Foreskin fibroblast (primary cell): ENCODE measurements at places on chromosomes 6 and 20.

DNA sequence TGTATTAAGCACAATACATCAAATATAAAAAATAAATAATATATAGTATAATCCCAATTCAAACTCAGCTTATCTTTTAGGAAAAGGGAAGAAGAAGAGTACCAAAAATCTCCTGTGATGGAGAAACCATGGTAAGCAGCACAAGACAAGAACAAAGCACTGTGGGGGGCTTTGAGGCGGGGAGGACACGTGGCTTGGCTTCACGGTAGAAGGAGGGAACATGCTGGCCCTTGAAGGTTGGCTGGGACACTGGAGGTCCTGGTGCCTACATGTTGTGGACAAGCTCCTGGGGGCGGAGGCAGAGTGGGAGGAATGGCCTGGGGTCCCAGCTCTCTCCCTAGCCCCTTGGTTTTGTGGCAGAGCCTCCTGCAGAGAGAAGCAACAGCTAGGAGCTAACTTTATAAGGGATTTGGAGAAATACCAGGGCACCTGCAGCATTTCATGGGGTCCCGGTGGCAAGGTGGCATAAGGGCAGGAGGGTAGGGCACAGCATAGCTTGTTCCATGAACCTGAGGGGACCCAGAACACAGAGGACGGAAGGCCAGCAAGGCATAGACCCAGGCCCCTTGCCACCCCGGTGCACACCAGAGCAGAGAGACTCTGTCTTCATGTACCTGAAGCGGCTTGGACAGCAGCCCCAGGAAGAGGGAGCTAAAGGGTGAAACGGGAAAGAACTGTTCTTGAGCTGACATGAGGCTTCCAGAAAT, 72.0 kb downstream of the LY86 start:
- no peak for DNase-seq

GRCh38 chr6:51717477-51717876, 369.9 kb downstream of the PKHD1 start:
- DNase-seq: no peak

DNA sequence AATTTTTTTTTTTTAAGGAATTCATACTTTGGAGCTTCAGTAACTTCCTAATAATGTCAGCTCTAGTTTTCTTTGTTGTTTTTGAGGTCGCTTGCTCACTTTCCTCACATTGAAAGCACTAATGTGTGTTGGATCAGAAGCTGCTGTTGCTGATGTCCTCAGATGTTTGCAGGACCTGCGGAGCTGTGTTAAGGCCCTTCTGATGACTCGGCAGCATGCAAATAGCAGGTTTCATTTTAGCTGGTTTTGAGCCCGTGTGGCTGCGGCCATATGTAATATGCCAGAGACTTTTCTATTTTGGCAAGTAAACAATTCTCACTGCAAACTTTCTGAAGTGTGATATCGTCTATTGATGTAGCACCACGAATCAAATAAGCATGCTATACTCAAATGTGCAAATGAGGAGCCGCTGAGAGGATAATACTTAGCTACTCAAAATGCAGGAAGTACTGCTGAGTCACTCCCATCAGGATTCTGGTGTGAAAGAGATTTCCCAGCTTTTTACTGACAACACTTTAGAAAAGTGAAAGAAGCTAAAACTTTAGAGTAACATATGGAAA, 187.8 kb downstream of the SASH1 start:
- DNase-seq: peak; percentile 92

DNA sequence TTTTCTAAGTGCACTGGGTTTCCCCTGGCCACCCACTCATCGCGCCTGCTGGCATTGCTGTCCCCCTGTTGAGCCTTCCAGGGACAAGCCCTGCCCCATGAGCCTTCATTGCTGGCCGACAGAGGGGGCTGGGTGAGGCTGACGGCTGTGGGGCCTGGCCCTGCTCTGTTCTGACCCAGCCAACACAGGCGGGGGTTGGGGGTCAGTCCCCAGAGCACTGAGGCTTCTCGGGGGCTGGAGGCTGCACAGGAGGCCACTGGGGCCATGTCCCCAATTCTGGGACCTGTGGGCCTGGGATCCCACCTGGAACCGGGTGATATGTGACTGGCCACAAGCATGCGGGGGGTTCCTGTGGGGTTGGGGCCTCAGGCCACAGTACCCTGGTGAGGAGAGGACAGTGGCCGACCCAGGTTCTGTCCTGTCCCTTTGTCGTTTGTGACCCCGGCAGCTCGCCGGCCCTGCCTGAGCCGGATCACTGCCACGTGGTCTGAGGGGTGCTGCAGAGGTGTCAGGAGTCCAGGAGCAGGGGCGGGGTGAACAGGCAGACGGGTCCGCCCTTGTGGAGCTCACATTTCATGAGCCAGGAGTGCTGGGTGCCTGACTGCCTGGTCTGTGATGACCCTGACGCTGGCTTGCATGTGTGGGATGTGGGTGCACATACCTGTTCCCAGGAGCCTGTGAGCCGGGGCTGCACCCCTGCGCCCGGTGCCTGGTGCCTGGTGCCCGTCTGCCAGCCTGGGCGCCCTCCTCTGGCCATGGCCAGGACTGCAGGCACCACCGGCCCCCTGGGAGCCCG, 2.1 kb upstream of the COL20A1 start:
- DNase-seq: peak; percentile 65

GRCh38 chr6:154661768-154662167, 71.4 kb upstream of the SCAF8 start:
- DNase-seq: peak; percentile 21
